MV-4-11 (cell line): ENCODE measurements at places on chromosomes 2 and 18.

DNA sequence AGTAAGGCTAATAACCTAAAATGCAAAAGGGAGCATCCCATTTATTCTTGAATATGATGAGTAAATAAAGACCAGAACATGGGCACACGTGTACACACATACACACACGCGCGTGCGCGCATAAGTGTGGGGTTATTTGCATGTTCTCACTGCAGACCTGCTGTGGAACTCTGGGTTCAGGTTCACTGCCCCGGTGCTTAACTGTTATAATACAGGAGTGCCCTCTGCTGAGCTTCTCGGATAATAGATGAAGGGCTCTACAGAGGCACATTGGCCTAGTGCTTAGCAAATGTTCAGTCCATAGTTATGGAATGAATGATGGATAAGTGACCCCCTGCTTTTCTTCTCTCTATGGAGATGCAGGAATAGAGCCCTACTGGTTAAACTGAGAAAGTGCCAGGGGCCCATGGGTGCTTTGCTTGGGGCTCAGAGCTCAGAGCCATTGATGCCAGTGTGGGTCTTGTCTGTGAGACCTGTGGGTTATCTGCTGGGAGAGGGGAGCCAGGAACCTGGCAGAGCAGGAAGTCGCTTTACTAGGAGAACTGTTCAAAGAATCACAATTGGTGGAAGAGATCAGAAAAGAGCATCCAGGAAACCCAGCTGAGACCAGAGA, 3.6 kb upstream of the ARL4C start:
- peak; percentile 56 for DNase-seq

- peak; percentile 81 for DNase-seq
Observed at GRCh38 chr2:43773876-43774613, at the start of gene DYNC2LI1. Gene DYNC2LI1 (plus strand): TSS chr2:43774039. CDS start chr2:43774139, 100 bp downstream.

DNA sequence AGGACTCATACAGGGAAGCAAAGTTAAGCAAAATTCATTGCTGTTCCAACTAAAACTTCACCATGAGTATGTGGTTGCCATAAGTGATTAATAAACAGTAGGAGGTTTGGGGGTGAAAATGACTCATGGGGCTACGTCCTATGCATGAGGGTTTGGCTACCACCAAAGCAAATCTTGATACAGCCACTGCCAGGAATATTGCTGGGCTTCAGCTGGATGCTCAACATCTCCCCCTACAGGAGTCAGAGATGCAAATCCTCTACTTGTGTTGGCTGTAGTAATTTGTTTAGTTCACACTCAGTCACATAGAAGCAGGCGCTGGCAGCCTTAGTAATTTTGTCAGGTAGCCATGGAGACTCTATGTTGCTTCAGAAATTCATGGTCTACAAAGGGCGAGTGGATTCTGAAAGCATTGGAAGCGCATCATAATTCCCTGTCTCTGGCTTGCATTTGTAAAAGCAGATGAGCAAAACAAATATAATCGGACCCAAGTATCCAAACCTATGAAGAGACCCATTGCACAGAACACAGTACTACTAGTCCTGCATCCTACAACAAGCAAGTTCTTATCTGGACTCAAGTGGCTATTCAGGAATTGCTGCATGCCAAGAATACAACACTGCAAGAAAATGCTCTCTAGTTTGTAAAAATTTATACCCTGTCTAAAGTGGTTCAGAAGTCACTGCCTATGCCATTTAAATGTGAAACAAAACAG, 76.0 kb downstream of the CD28 start:
- peak; percentile 74 for DNase-seq

- DNase-seq, result no peak
Observed at GRCh38 chr2:75053484-75054112, 95.2 kb downstream of the POLE4 start.

DNA sequence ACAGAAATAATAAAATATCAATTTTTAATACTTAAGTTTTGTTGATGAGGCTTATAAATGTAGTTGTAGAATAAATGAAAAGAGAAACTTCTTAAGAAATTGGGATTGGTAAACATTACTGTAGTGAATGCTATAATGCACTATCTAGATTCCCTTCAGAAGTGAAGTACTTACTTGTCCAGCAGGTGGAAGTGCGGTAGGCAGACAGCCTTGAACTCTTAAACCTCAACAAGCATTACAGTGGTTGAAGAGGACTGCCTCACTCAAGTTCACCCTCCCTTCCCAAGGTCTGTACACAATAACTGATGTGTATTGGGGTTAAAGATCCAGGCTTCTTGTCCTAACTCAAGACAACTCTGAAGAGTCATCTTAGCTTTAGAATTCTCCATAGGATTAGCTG, 931.0 kb upstream of the LRRTM1 start:
- DNase-seq, result no peak

DNA sequence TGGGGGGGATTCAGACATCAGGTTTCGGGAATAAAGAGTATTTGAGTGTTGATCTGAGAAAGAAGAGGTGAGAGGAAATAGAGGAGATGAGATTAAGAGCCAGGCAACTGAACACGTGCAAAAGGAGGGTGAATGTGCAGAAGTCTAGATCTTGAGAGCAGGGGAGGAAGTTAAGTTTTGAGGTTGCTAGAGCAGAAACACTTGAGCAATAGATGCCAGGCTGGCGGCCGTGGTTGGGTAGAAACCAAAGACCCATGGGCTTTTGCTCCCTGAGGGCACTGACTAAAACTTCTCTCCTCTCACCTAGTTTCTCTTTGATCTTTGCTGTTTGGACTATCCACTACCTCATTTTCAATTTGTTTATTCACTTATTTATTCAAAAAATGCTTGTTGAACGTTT, 116.0 kb downstream of the CDC42EP3 start:
- DNase-seq, result peak; percentile 90

DNA sequence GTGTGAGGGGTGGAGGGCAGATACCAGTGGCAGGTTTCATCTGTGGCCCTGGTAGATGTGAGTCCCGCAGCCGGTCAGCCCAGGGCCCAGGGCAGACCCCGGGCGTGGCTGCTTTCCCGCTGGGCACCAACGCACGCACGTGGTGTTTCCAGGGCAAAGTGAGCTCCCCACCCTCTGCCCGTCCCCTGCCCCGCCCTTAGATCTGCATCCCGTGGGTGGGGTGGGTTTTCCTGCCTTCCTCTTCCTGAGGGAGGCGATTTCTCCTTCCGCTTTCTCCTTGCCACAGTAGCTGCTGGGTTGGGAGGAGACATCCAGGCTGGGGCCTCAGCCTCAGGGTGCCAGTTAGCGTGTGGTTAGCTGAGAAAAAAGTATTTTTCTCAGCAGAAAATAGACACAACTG, 49.6 kb downstream of the ODC1 start:
- DNase-seq, result peak; percentile 91

- no peak for DNase-seq
Observed at GRCh38 chr2:66283787-66284186, 151.1 kb upstream of the MEIS1 start.

GRCh38 chr2:161870401-161870930, 203.5 kb downstream of the DPP4 start:
- DNase-seq, result no peak
